ENCODE measurements at places on chromosomes 2 and 18. TPM values are rescaled to one million over a fixed set of nuclear protein-coding genes. Genes with fewer than 3 reads are reported as not detected.

GPAT2 gene
- total RNA-seq = not detected

KIF1A gene
- total RNA-seq = 20.3 TPM

GRCh38 chr2:39018638-39019037 is 102.2 kb downstream of the SOS1 start:
- H3K27ac ChIP-seq = no peak overlapping the region
- no peaks in the 10 kb centered on the region for H3K27me3 ChIP-seq
- H3K36me3 ChIP-seq = peaks cover 11% of the 10 kb centered on the region
- H3K4me3 ChIP-seq = no peak overlapping the region
- DNase-seq = no peak
- no peaks in the 10 kb centered on the region for H3K4me1 ChIP-seq

GRCh38 chr2:20650393-20650876 is 463 bp downstream of the HS1BP3 start:
- H3K27ac ChIP-seq = peak overlapping the region; percentile 73
- H3K4me1 ChIP-seq = peaks cover 13% of the 10 kb centered on the region
- no peaks in the 10 kb centered on the region for H3K36me3 ChIP-seq
- DNase-seq = no peak
- peak overlapping the region; percentile 81 for H3K4me3 ChIP-seq

- H3K27ac ChIP-seq = no peak overlapping the region
- H3K4me3 ChIP-seq = no peak overlapping the region
- no peaks in the 10 kb centered on the region for H3K4me1 ChIP-seq
- DNase-seq = no peak
Measured at GRCh38 chr2:19461504-19462255, 103.3 kb upstream of the OSR1 start.

- peak overlapping the region; percentile 31 for H3K27ac ChIP-seq
- H3K27me3 ChIP-seq = no peaks in the 10 kb centered on the region
- DNase-seq = peak; percentile 15
- H3K4me1 ChIP-seq = peaks cover 34% of the 10 kb centered on the region
Measured at GRCh38 chr18:35463050-35463449, 34.7 kb downstream of the INO80C start.

DNA sequence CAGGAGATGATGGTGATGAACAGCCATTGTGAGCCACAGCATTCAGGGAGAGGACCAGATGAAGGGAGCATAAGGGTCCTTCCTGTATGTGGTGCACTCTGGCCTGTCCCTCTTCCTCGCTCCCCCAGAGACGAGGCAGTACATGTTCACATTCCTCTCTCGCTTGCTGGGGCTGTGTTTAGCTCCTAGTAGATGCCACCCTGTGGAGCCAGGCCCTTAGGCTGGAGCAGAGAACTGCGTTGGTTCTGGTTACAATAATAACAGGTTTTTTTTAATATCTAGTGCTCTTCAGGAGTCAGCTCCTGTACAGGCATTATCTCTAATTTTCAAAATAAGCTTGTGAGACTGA is 171.1 kb upstream of the MYT1L start:
- no peak overlapping the region for H3K4me3 ChIP-seq
- no peak overlapping the region for H3K27ac ChIP-seq
- no peaks in the 10 kb centered on the region for H3K36me3 ChIP-seq
